ENCODE measurements at places on chromosomes 6 and 20. TPM values are rescaled to one million over a fixed set of nuclear protein-coding genes. Genes with fewer than 3 reads are reported as not detected.
A peak's percentile ranks its signal among the peaks of the same experiment; 100 is the strongest.

THEMIS gene
- total RNA-seq: under 0.01 TPM

POU5F1 gene
- 0.29 TPM for total RNA-seq

CST2 gene
- total RNA-seq: not detected

RAMACL gene
- total RNA-seq: 3.3 TPM

KCNK16 gene
- total RNA-seq: not detected

SH3BGRL2 gene
- total RNA-seq: 2.2 TPM

RIPPLY2 gene
- total RNA-seq: not detected

- no peaks in the 10 kb centered on the region for H3K36me3 ChIP-seq
- no peak for DNase-seq
- peaks cover 3% of the 10 kb centered on the region for H3K27me3 ChIP-seq
- no peaks in the 10 kb centered on the region for H3K4me1 ChIP-seq
- H3K27ac ChIP-seq: no peak overlapping the region
Measured at GRCh38 chr20:51792960-51793359, 9.4 kb downstream of the SALL4 start.

DNA sequence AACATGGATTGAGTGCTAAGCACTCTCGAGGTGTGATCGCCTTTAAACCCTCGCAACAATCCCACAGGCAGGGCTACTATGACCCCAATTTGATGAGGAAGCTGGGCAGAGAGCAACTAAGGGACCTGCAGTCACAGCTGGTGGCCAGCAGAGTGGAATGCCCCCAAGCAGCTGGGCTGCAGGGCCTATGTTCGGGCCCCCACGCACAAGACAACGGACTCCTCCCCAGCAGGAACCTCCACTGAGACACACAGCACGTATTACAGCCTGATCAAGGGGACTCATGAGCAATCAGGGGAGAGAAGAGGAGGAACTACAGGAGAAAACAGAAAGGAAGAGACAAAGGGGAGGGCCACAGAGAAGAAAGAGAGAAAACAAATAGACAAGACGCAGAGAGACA lies 21.7 kb downstream of the CST7 start:
- no peak overlapping the region for H3K4me3 ChIP-seq
- H3K4me1 ChIP-seq: no peaks in the 10 kb centered on the region
- no peak overlapping the region for H3K27ac ChIP-seq
- no peak for DNase-seq
- H3K36me3 ChIP-seq: peaks cover 56% of the 10 kb centered on the region

DNA sequence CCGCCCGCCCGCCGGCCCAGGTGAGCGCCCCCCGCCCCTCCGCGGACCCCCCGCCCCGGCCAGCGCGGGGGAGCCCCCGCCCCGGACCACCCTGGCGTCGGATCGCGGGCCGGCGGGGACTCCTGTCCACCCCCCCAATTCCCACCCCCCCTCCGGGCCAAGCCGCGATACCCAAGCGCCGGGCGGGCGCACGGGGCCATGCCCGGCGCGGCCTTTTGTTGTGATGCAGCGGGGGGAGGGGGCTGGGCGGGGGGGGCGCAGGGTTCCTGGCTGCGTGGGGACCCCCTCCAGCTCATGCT lies 245 bp downstream of the SRC start:
- peaks cover 17% of the 10 kb centered on the region for H3K4me1 ChIP-seq
- H3K4me3 ChIP-seq: peak overlapping the region; percentile 76
- no peaks in the 10 kb centered on the region for H3K27me3 ChIP-seq
- peaks cover 2% of the 10 kb centered on the region for H3K36me3 ChIP-seq

GRCh38 chr20:25237610-25238318 lies 10.1 kb upstream of the PYGB start:
- peak overlapping the region; percentile 3 for H3K4me3 ChIP-seq
- DNase-seq: peak; percentile 96

DNA sequence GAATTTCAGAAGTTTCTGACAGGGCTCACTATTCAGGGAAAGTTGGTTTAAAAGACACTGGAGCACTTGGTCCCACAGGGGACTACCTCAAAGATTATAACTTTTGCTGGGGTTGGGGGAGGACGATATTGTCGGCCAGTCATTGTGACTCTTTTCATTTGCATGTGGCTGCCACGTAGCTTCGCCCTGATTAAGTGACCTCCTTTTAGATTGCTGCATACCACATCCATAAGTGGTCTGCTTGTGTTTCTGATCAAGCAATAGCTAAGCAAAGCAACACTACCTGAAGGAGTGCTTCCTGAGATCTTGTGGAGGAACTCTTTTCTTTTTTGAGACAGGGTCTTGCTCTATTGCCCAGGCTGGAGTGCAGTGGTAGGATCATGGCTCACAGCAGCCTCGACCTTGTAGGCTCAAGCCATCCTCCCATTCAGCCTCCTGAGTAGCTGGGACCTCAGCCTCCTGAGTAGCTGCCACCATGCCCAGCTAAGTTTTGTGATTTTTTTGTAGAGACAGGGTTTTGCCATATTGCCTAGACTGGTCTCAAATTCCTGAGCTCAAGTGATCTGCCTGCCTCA lies 691.3 kb downstream of the EPM2A start:
- no peak for DNase-seq
- no peak overlapping the region for H3K4me3 ChIP-seq
- H3K4me1 ChIP-seq: peaks cover 12% of the 10 kb centered on the region
- H3K27me3 ChIP-seq: no peaks in the 10 kb centered on the region

DNA sequence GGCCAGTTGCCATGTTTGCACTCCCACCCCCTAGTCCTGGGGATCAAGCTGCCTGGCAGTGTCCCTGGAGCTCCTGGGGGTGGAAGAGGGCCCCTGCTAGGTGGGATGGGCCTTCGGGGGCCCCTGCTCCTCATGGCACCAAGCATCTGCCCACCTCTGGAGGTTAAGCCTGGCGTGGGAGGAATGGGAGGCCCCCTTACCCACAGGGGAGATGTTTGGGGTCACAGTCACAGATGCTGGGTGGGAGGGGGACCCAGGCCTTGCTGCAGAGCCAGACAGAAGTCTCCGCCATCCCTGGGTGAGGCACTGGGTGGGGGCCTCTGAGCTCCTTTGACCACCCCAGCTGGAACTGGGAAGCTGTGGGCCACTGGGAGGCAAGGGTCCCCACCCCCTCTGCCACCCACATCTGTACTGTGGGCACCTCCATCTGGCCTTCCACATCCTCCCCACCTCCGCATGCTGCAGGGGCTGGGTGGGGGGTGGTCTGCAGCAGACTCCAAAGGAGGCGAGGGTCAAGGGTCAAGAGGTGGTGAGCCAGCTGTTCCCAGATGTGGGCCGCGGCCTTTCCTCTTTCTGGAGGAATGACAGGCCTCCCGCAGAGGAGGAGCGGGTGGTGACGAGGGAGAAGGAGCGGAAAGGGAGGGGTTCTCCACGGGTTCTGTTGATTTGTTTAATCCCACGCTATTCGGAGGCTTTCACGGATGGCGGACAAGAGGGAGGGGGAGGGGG lies 41.5 kb downstream of the YTHDF1 start:
- no peaks in the 10 kb centered on the region for H3K36me3 ChIP-seq
- H3K4me1 ChIP-seq: no peaks in the 10 kb centered on the region
- no peak overlapping the region for H3K4me3 ChIP-seq
- no peak for DNase-seq
- H3K27ac ChIP-seq: no peak overlapping the region

DNA sequence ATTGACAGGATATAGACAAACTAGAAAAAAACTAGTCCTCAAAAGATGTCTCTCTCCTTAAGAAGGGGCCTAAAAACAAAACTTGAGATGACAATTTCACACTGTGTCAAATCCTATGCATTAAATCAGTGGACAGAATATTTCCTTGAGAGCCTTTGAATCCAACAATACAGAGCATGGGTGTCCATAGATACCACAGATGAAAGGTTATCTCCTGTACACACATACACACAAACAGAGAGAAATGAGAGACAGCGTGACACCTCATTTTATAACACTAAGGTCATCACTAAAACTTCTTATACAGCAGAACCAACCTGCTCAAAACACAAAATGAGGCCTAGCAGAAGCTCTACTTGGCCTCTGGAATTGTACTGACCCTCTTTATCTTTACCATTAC lies 55.5 kb downstream of the MAP7 start:
- peaks cover 7% of the 10 kb centered on the region for H3K27me3 ChIP-seq
- DNase-seq: no peak
- no peak overlapping the region for H3K4me3 ChIP-seq
- H3K36me3 ChIP-seq: no peaks in the 10 kb centered on the region

DNA sequence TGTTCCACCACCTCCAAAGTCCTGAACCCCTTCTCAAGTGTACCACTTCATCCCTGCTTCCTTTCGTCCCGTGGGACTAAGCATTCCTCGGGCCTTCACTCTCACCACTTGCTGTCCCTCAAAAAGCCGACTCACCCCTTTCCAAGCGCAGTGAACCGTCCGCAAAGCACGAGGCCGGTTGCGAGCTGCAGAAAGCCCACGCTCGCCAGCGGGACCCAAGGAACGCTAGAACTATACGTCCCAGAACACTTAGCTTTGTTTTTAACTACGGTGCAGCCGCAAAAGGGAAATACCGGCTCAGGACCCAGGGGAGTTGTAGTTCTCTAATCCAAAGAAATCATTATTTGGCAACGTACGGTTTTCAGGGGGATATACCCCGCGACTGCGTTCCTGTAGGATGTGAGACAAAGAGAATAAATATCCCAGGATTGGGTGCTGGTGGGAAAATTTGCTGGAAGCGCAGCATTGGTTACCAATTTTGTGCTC lies 416 bp upstream of the POLR1H start:
- peak overlapping the region; percentile 94 for H3K4me3 ChIP-seq
- H3K36me3 ChIP-seq: peaks cover 15% of the 10 kb centered on the region
- H3K27me3 ChIP-seq: no peaks in the 10 kb centered on the region
- peaks cover 20% of the 10 kb centered on the region for H3K4me1 ChIP-seq
- DNase-seq: no peak
- peak overlapping the region; percentile 95 for H3K27ac ChIP-seq

DNA sequence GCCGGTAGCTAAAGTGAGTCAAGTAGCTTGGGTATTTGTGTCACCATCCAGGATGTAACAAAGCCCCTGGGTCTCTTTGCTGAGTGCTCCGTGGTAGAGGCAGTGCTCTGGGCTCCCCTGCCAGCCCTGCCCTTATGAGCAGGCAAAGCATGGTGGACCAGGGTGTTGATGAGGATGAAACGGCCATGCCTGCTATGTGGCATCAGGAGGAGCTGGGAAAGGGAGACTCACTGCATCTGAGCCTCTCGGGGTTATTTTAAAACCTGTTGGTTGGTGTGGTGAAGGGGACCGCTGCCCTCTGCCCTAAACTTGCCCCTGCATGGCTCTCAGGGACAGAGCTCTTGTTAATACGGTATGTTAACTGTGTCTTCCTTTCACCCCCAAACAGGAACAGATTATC lies 143.1 kb downstream of the DTNBP1 start:
- no peak overlapping the region for H3K4me3 ChIP-seq
- H3K27me3 ChIP-seq: no peaks in the 10 kb centered on the region
- H3K4me1 ChIP-seq: no peaks in the 10 kb centered on the region
- peaks cover 32% of the 10 kb centered on the region for H3K36me3 ChIP-seq

DNA sequence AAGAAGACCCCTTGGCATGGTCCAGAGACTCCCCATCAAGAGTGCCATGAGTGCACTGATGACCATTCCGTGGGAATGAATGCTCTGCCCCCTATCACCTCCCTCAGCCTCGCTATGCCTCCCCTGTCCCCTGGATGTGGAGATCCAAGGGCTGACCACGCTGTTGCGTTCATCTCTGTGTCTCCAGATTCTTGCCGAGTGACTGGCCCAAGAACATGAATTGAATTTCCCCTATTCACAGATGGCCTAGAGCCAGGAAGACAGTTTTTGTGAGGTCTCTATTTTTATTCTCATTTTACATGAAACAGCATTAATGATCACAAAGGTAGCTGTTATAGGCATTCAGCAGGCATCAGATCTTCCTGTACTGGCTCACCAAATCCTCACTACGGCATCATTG lies 33.6 kb downstream of the MAFB start:
- H3K27me3 ChIP-seq: peaks cover 5% of the 10 kb centered on the region
- no peak overlapping the region for H3K27ac ChIP-seq
- no peak for DNase-seq
- no peak overlapping the region for H3K4me3 ChIP-seq

GRCh38 chr20:8043687-8044282 lies 24.2 kb upstream of the TMX4 start:
- H3K27ac ChIP-seq: no peak overlapping the region
- H3K4me3 ChIP-seq: no peak overlapping the region
- no peaks in the 10 kb centered on the region for H3K4me1 ChIP-seq
- peak; percentile 22 for DNase-seq
- no peaks in the 10 kb centered on the region for H3K27me3 ChIP-seq

DNA sequence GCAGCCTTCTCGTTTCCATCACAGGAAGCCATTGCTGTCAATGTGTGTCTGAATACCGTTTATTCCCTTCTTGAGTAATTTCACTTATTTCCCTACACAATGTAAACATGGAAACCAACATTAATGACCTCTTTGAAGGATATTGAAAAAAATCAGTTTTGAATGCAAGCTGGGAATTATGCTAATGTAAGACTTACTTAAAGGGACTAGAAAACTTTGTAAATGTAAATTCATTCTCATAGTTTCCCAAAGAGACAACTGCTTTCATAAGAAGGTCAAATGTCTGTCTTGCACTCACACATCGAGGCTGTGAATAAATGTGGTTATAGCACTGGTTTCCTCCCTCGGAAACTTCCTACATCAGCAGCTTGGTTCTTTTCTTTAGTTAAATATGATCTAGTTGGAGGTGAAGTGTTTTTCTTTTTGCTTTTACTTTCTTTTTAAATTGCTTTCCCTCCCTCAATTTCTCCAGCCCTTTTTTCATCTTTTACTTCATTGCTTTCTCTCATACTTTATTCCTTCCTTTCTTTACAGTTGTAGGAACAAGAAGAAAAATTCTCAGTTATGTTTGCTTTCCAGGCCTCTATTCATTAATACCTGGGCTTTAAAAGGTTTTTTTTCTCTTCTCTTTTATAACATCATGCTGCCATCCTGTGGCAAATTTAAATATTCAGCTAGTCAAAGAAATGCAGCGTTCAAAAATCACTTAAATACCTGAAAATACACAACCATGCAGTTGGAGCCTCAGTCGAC lies 108.3 kb downstream of the TNFAIP3 start:
- H3K4me1 ChIP-seq: peaks cover 15% of the 10 kb centered on the region
- H3K4me3 ChIP-seq: no peak overlapping the region
- H3K27ac ChIP-seq: no peak overlapping the region
- no peak for DNase-seq
- H3K36me3 ChIP-seq: no peaks in the 10 kb centered on the region

GRCh38 chr20:9061434-9061833 lies 7.5 kb upstream of the PLCB4 start:
- H3K36me3 ChIP-seq: no peaks in the 10 kb centered on the region
- no peak overlapping the region for H3K4me3 ChIP-seq
- H3K4me1 ChIP-seq: peaks cover 11% of the 10 kb centered on the region
- no peaks in the 10 kb centered on the region for H3K27me3 ChIP-seq
- DNase-seq: no peak

DNA sequence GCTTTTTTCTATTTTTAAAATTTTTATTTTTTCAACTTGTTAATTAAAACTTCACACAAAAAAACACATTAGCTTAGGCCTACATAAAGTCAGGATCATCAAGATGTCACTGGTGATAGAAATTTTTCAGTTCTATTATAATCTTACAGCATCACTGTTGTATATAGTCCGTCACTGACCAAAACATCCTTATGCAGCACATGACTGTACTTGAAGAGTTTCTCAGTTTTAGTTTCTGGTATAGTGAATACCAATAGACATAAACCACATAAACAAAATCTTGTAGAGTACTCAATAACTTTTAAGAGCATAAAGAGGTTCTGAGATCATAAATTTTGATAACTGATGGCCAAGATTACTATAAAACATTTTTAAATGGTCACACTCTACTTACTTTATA lies 71.8 kb downstream of the ASCC3 start:
- no peak for DNase-seq
- H3K27ac ChIP-seq: no peak overlapping the region
- peaks cover 10% of the 10 kb centered on the region for H3K4me1 ChIP-seq
- no peak overlapping the region for H3K4me3 ChIP-seq

All from osteoblast (primary cell).